ENCODE measurements at places on chromosomes 13 and 19. TPM values are rescaled to one million over a fixed set of nuclear protein-coding genes. Genes with fewer than 3 reads are reported as not detected.
A peak's percentile ranks its signal among the peaks of the same experiment; 100 is the strongest.

DNA sequence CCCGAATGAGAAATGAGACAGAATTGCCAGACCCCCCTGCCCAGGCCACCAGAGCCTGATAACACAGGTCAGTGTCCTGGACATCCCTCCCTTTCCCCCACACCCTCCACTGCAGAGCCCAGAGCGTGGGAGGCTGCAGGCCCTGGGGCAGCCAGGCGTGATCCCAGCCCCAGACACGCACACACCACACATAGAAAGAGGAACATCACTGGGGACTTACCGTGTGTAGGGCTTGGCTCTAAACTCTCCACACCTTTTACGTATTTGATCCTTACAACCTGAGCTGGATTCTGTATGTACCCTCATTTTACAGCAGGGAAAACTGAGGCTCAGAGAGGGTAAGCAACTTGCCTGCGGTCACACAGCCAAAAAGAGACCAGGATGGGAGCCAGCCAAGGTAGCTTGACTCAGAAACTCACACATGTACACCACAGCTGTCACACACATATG is 334 bp upstream of the ANGPTL6 start:
- DNase-seq, result no peak

- DNase-seq, result peak; percentile 30
Observed at GRCh38 chr19:2423071-2423914, 4.1 kb downstream of the TIMM13 start.

TEAD2 gene
- total RNA-seq, result 19.2 TPM

DNA sequence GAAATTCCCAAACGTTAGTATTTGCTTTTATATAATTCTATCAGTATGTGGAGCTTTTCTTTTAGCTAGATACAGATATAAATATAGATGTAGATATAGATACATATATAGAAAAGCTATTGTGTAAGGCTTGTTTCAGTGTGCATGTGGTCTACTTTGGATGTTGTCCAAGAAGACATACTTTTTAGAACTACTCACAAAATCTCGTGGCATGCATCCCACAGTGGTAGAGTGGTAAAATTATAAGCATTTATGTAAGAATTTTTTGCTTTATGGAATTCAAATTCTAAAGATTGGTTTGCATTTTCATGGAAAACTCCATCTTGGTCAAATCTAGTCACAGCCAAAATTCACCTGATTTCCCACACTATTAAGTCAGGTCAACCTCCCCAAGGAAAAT is 880.4 kb downstream of the EFNB2 start:
- DNase-seq, result peak; percentile 83

DNA sequence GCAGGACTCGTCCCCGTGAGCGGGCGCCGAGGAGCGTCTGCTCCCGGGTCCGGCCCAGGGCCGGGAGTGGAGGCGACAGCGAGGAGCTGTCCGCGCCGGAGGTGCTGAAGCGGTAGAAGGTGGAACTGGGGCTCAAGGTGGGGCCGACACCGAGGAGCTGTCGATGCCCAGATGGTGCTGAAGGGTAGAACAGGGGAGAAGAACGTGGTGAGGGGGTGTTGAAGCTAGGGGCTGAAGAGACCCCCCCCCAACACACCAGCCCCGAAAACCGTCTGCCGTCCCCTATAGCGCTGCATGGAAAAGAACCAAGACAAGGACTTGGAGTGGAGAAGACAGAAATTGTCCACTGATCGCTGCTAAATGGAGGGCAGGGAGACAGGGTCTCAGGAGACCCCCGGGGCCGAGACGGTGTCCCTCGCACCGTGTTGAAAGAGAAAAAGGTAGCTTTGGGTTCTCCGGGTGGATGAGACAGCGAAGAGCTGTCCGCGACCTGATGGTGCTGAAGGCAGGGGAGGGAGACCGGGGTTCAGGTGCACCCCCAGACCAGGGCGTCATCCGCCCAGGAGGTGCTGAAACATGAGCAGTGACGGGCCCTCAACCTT is 7.1 kb upstream of the PDE4C start:
- peak; percentile 30 for DNase-seq

GRCh38 chr13:27599845-27600553 is 20.3 kb downstream of the LNX2 start:
- DNase-seq, result peak; percentile 86

DNA sequence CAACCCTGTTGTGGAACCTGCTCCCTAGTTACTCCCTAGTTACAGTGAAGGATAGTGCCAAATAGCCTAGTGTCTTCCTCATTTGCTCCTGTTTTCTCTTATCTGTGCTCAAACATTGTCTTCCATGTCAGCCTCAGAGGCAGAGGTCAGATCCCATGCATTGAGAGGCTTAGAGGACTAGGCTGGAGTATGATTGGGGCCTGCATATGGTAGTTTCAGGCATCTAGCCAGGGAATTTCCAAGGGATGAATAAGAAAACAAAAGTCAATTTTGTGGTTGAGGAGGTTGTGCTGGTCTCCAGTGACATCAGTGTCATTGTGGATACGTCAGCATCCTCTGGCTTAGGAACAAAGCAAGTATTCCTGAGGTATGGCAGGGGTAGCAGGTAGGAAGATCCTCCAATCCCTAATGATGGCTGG is 9.4 kb downstream of the ZNF546 start:
- peak; percentile 72 for DNase-seq

DNA sequence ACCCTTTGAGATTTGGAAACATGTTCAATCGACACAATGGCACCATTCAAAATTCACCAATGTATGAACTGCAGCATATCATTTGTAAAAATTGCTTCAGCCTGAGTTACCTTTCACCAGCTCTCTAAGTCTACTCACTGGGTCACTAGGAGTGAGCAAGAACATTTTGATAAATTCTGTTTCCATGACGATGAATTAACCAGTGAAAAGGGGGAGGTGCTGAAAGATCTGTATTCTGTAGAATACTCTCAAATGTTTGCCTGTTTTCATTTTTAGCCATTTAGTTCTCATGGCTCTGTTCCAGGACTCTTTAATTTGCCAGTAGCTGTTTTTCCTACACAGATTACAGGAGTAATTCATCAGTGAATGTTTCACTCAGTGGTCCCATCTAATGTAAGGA is 883.4 kb downstream of the DIAPH3 start:
- no peak for DNase-seq

DNA sequence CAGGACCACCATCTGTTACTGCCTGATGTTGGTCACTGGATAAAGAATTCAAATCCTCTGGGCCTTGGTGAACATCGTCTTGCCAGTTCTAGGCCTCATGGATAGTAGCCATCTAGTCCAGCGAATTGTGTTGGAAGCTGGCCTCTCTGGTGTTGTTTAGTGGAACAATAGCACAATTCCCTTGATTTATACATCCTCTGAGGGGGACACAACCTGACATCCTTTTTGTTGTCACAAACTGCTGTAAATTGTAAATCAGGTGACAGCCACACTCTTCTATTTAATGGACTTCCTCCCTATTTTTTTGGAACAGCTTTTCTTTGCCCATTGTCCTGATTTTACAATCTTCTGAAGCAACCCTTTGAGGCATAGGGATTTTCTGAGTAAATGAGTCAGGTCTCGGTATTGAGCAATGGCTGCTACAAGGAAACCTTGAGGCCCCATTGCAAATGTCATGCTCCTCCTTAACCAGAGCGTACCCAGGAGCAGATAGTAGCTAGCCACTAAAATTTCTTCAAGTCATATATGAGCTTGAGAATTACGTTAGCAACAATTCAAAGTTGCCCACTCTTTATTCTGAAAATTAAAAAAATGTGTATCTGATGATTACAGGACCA is 263.3 kb downstream of the COG6 start:
- no peak for DNase-seq

DNA sequence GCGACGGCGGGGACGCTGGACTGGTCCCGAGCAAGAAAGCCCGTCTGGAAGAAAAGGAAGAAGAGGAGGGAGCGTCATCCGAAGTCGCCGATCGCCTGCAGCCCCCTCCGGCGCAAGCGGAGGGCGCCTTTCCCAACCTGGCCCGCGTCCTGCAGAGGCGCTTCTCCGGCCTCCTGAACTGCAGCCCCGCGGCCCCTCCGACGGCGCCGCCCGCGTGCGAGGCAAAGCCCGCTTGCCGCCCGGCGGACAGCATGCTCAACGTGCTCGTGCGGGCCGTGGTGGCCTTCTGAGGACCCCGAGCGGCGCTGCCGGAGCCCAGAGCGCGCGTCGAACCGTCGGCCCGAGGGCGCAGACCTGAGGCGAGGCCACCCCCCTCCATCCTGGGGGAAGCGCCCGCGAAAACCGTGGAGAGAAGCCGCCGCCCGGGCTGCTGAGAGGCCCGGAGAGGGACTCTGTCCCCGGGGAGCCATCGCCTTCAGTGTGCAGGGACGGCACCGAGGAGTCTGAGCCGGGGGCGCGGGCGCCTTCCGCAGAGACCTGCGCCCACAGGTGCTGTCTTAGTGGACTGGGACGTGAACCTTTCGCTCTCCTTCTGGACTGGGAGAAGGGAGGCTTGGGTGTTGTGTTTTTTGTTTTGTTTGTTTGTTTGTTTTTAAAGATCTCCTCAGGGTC is 3.5 kb downstream of the IER2 start:
- peak; percentile 51 for DNase-seq

USHBP1 gene
- total RNA-seq, result not detected

GRCh38 chr13:73109288-73109899 is 50.6 kb downstream of the KLF5 start:
- no peak for DNase-seq

GRCh38 chr19:33780746-33781145 is 15.9 kb upstream of the KCTD15 start:
- peak; percentile 10 for DNase-seq

- no peak for DNase-seq
Observed at GRCh38 chr19:52474351-52475127, 21.2 kb downstream of the ZNF578 start.

DNA sequence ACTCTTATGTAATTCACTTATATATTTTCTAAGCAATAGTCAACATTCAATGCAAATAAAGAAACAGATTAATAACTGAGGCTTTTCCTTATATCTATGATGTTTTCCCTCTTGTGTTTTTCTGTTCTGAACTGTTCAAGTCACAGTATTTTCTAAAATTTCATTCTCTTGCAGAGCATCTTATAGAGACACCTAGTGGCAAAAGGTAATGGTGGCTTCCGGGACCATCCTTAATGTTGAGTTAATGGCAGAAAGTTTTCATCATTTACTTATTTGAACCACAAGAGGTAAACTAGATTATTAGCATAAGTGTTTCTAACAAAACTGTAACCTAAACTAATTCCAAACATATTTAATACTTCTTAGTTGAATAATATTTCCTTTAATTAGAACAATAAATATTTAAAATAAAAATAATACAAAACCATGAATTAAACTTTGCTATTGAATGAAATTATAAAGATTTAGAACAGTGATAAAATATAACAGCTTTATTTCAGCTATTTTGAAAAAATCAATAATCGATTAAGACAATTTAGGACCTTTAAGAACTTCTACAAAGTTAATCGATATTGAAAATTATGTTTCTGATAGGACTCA is 1.7 kb upstream of the SLITRK5 start:
- peak; percentile 76 for DNase-seq

- DNase-seq, result peak; percentile 43
Observed at GRCh38 chr19:58274771-58275201, 4.0 kb upstream of the ZNF8 start.

GRCh38 chr19:35844482-35845214 is 7.7 kb downstream of the NPHS1 start:
- DNase-seq, result no peak

ZGLP1 gene
- total RNA-seq, result 0.66 TPM

DNA sequence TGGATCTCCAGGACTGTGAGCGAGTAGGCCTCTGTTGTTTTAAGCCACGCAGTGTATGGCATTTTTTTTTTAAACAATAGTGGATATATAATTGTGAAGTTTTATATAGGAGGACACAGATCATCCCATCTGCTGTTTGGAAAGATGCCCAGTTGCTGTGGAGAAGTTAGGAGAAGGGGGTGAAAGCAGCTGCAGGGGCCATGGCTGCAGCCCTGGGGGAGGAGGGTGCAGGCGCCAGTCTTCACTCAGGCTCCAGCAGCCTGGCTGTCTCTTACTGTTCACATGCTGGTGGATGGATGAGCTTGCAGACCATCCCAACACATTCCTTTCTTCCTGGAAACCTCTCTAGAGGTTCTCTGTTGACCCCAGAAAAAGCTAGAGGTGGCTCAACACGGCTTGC is 242.3 kb downstream of the TEX29 start:
- DNase-seq, result no peak

GRCh38 chr19:7516333-7516732 is 430 bp downstream of the ZNF358 start:
- DNase-seq, result no peak

- no peak for DNase-seq
Observed at GRCh38 chr13:114219392-114219791, 15.3 kb upstream of the CDC16 start.

DNA sequence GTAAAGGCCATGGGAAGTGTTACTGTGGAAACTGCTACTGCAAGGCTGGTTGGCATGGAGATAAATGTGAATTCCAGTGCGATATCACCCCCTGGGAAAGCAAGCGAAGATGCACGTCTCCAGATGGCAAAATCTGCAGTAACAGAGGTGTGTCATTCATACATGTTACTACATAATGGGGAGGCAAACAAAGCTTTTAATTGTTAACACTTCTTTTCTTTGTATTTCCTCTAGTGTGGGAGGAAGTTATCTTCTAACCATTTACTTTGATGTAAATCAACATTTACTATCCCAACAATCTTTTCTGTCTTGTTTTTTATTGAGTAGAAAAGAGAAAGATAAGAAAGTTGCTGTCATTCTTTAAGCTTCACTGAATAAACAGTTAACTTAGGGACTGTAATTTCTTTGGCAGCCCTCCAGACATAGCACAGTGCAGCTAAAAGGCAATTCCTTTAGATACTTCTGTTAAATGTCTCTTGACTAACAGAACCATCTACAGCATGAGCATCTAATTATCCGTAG is 126.9 kb downstream of the ITGBL1 start:
- DNase-seq, result peak; percentile 60

TMEM145 gene
- total RNA-seq, result 0.83 TPM

DNA sequence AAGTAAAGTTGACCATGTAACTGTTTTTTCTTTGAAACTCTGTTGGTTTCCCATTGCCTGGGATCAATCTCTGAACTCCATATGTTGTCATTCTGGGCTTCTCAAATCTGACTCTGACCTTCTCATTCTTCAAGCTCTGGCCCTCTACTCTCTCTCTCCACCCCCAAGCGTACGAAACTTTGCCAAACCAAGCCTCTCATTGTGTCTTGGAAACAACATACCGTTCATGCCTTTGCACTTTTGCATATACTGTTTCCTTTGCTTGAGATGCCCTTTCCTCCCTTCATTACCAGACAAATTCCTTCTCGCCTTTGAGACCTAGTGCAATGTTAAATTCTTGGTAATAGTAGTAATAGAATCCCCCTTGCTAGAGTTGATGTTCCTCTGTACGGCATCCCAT is 113.7 kb downstream of the OLFM4 start:
- DNase-seq, result no peak

Data from fibroblast of lung (primary cell).